ENCODE measurements at places on chromosomes 11 and 22. TPM values are rescaled to one million over a fixed set of nuclear protein-coding genes. Genes with fewer than 3 reads are reported as not detected.

DNA sequence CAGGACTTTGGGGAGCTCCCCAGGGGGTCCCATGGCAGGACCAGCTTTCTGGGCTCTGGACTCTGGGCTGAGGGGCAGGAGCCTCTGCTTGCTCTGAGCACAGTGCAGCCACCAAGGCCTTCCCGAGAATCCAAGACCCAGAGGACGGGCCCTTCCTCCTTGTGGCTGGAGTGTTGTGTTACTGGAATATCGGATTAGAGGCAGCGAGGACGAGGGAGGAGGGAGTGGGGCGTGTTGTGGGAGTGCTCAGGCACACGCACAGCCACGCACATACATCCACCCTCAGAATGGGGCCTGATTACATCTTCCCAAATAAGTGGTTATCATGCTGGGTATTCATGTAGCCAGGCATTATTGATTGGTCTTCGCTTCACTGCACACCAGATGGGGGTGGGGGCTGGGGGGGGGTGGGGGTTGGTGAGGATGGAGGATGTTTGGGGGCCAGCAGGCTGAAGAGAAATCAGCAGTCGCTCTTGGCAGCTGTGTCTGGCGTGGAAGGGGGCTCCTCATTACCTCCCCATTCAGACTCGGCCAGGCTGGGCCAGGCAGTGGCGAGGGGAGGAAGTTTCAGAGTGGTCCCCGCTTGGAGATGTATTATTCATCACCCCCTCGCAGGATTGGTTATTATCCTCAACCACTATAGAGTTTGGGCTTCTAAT is 120.9 kb downstream of the ST3GAL4 start:
- H3K4me1 ChIP-seq: peaks cover 10% of the 10 kb centered on the region
- no peaks in the 10 kb centered on the region for H3K36me3 ChIP-seq
- no peaks in the 10 kb centered on the region for H3K27me3 ChIP-seq
- no peak overlapping the region for H3K27ac ChIP-seq
- DNase-seq: no peak

Gene SCGB1D2
- not detected for total RNA-seq

Gene ART1
- not detected for total RNA-seq

Gene MOGAT2
- not detected for total RNA-seq

- H3K4me1 ChIP-seq: no peaks in the 10 kb centered on the region
- H3K27ac ChIP-seq: no peak overlapping the region
- no peak overlapping the region for H3K4me3 ChIP-seq
- H3K27me3 ChIP-seq: no peaks in the 10 kb centered on the region
Observed at GRCh38 chr11:19929147-19929546, 216.5 kb downstream of the NAV2 start.

GRCh38 chr11:44608991-44609782 is 43.7 kb downstream of the CD82 start:
- peaks cover 60% of the 10 kb centered on the region for H3K4me1 ChIP-seq
- H3K27ac ChIP-seq: peak overlapping the region; percentile 51
- no peaks in the 10 kb centered on the region for H3K27me3 ChIP-seq
- H3K36me3 ChIP-seq: no peaks in the 10 kb centered on the region
- no peak overlapping the region for H3K4me3 ChIP-seq
- DNase-seq: peak; percentile 20

GRCh38 chr11:1932681-1933080 is 13.2 kb downstream of the TNNT3 start:
- H3K4me1 ChIP-seq: no peaks in the 10 kb centered on the region
- H3K27ac ChIP-seq: no peak overlapping the region
- no peak for DNase-seq
- H3K27me3 ChIP-seq: no peaks in the 10 kb centered on the region
- no peak overlapping the region for H3K4me3 ChIP-seq
- no peaks in the 10 kb centered on the region for H3K36me3 ChIP-seq

DNA sequence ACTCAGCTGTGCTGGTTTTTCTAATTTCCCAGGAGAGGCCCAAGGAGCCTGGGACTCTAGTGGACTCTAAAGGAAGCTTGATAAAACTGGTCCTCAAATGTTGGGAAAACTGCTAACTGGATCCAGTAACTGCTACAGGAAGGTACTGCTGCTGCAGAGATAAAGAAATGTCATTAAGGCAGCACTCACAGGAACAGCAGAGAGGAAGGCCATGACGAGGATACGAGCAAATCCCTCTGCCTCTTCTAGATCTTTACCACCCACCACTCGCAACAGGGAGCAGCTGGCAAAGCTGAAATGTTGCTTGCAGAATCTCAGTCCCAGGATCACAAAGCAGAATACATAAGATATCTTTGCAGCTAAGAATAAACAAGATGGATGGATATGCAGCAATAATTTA is 23.5 kb downstream of the TTC28 start:
- DNase-seq: no peak
- H3K27me3 ChIP-seq: peaks cover 8% of the 10 kb centered on the region
- no peaks in the 10 kb centered on the region for H3K4me1 ChIP-seq
- H3K4me3 ChIP-seq: no peak overlapping the region

GRCh38 chr11:8810540-8811301 is 100.3 kb upstream of the AKIP1 start:
- no peak overlapping the region for H3K4me3 ChIP-seq
- no peak overlapping the region for H3K27ac ChIP-seq
- no peak for DNase-seq
- H3K27me3 ChIP-seq: peaks cover 5% of the 10 kb centered on the region
- H3K4me1 ChIP-seq: peaks cover 5% of the 10 kb centered on the region
- H3K36me3 ChIP-seq: no peaks in the 10 kb centered on the region

DNA sequence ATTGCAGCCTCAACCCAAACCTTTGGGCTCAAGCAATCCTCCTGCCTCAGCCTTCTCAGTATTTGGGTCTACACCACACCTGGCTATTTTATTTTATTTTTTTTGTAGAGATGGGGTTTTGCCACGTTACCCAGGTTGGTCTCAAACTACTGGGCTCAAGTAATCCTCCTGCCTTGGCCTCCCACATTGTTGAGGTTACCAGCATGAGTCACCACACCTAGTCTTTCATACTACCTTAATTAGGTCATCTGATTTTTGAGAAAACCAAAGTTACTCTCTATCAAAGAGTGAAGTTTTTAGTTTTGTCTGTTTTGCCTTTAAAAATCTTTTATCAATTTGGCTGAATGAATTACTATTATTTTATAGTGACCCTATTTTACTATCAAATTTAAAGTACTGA is 335.6 kb upstream of the LRRC4C start:
- H3K27me3 ChIP-seq: no peaks in the 10 kb centered on the region
- no peak overlapping the region for H3K27ac ChIP-seq
- DNase-seq: no peak
- no peaks in the 10 kb centered on the region for H3K36me3 ChIP-seq

All from CD8-positive, alpha-beta memory T cell (primary cell).